ENCODE measurements at places on chromosomes 2 and 18.

DNA sequence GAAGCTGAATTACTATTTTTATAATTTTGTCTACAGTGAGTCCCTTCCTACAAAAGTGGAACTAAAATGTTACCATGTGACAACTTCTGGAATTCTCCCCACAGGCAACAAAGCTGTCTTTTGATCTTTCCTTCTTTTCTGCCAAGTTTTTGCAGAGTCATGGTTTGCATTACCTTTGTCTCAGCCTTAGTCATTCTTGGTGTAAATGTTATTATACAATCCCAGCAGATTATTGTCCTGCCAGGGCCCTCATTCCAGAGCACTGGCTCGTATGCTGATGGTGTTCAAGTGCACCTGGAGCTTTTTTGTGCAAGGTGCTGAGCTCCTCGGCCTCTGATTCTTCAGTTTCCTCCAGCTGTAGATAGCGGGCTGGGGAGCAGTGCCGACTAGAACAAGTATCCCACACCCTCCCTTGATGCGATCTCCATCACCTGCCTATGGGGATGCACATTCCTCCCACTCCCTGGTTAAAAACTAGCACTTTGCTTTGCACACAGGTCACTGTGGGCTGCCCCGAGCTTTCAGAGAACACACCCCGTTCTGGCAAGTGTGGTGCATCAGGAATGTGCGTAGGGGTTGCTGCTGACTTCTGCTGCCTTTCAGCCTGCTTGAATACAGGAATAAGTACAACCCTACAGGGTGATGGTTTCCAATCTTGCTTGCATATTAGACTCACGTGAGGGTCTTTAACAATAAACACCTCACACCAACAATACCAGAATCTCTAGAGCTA, 263.6 kb downstream of the RNF144A start:
- DNase-seq: no peak

DNA sequence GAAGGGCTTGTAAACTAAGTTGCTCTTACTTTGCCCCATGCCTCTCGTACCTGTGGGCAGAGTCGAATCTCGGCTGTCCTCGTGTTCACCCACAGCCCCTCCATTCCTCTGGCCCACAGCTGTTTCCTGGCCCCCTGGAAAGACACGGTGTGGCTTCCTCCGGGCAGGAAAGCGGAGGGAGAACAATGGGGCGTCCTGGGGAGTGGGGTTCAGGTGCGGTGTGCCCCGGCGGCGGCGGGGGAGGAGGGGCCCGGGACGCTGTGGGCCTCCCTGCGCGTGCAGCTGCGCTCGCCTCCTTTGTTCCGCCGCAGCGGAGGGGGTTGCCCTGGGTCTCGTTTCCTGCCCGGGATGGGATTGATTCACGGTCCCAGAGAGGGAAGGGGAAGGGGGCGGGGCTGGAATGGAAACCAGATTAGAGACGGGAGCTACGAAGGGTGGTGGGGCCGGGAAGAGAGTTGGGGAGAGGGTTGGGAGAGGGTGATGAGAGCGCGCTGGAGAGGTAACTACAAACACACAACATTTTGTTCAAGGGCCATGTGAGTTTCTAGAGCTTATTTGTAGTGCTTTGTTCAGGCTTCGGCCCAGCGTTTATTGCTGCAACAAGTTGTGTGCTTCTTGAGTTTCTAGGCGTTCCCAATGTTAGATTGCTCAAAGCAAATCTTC, 796 bp downstream of the MYO1B start:
- DNase-seq: no peak

- no peak for DNase-seq
These were observed 293.0 kb downstream of the KCNS3 start for GRCh38 chr2:18171191-18172139.

DNA sequence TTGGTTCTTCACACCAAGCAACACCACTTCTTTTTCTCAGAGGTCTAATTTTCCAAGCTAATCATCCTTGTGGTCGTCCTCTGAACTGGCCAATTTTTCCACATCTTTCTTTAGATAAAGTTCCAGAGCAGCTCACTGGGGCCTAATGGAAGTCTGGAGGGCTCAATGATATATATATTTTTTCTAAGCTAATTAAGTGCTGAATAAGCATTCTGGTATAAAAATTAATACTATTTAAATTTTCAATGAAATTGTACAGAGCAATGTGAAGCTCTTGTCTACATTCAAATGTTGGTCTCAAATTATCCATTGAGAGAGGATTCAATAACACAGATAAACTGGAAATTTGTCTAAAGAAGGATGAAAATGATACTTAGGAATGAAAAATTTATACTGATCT, 866.6 kb downstream of the ERBB4 start:
- DNase-seq: no peak

GRCh38 chr18:48806551-48807261, 144.1 kb downstream of the SMAD7 start:
- DNase-seq: no peak

All from esophagus squamous epithelium (tissue), 5 donors.